ENCODE measurements at places on chromosomes 7 and 10.

GRCh38 chr7:1193593-1194424 lies 33.8 kb upstream of the ZFAND2A start:
- peak; percentile 18 for DNase-seq

- no peak for DNase-seq
Measured at GRCh38 chr10:62907470-62908212, 91.5 kb upstream of the EGR2 start.

GRCh38 chr10:69232736-69233480 lies 12.8 kb downstream of the HKDC1 start:
- peak; percentile 58 for DNase-seq

- peak; percentile 62 for DNase-seq
Measured at GRCh38 chr10:91758303-91759146, 39.7 kb upstream of the TNKS2 start.

DNA sequence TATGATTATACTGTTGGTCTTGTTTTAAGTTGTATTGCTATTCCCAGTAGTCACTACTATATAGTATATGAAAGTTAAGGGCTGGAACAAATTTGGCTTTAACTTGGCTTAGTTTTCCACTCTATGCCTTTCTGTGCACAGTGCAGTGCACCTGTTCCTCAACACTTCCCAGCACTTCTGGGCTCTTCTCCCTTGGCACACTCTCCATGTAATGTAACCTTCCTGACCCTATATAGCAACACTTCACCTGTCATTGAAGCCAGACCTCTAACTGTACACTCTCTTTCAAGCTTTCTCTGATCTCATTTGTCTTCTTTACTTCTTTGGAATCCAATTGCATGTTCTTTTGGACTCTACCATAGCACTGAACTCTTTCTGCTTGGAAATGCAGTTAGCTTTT lies 83.9 kb upstream of the SMIM30 start:
- DNase-seq: no peak

- DNase-seq: no peak
Measured at GRCh38 chr10:16938952-16939351, 121.7 kb upstream of the RSU1 start.

GRCh38 chr7:100090527-100091410 lies 2.0 kb downstream of the COPS6 start:
- DNase-seq: no peak

DNA sequence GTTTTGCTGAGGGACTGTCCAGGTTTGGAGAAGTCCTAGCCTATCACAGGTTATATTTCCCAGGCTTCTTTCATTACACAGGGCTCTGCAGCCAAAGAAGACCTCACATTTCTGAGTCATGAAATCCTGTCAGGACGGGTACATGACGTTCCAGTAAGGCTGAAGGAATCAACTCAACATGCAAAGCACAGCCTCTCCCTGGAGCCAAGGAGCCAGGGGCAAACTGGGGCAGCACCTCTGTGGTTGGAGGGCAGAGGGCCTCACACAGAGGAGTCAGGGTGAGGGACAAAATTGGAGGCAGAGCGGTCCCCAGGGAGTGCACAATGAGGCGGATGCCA lies 116.3 kb upstream of the GDF10 start:
- no peak for DNase-seq

DNA sequence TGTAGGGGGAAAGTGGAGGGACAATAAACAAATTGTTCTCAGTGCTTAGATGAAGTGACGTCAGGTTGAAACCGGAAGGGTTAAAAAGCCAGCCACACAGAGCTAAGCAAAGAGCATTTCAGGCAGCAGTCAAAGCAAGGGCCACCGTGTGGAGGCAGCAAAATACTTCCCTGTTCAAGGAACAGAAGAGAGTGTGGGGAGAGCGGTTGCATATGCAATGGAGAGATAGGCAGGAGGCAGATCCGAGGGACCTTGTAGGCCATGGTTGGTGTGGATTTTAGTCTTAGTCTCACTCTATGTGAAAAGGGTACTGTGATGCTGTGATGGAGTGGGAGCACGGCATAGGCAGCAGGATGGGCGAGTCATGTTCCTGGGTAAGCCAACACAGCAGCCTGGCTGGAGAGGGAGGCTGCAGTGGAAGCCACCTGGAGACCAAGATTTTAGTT lies 3.8 kb upstream of the STN1 start:
- no peak for DNase-seq

DNA sequence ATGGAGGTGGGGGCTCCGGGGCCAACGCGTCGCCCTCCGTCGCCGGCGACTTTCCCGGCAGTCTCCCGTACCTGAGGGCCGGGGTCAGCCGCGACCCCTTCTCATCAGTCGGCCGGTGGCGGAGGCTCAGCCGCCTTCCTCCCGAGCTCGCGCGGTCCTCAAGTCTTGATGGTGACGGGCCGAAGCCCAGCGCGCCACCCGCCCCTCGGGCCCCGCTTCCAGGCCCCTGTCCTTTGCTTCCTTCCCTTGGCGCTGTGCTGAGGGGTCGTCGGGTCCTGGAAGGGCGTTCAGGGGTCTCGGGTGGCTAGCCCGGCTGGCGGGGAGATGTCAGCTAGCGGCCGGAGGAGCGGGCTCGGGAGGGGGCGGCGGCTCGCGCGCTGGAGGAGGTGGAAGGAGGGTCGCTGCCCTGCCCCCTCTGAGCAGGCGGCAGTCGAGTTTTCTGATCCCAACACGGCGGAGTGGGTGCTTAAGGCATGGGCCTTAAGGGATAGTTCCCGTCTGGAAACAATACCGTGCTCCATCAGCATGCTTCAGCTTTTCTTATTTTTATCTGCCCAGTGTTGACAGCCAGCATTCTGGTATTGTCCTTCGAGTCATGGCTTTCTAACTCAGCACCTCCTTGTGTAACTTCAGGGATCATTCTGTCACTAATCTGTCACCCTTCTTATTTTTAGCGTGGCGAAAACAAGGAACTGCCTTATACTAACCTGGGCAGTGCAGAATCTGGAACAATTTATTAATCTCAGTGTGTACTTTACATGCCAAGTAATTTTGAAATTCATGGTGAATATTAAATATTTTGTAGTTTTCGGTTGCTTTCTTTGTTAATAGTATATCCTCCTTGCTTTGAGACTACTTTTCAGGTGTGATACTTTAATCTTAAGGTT lies 748 bp downstream of the PHTF2 start:
- no peak for DNase-seq

DNA sequence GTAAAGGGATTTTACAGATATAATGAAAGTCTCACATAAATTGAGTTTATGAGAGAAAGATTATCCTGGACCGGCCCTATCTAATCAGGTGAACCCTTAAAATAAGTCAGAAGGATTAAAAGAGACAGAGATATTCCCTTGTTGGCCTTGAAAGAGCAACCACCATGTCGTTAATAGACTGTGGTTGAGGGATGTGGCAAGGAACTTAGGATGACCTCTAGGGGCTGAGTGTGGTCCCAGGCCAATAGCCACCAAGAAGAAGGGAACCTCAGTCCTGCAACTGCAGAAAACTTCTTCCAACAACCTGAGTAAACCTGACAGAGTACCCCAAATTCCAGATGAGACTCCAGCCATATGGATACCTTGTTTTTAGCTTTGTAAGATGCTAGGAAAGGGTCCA lies 121.5 kb downstream of the POLR1F start:
- DNase-seq: no peak

DNA sequence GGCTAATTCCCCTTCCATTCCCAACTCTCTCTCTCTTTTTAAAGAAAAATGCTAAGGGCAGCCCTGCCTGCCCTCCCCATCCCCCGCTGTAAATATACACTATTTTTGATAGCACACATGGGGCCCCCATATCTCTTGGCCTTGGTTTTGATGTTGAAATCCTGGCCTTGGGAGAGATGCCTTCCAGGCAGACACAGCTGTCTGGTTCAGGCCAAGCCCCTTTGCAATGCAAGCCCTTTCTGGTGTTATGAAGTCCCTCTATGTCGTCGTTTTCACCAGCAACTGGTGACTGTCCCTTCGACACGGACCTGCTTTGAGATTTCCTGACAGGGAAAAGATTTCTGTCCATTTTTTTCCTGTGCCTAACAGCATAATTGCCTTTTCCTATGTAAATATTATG lies 3.0 kb downstream of the ADRA2A start:
- DNase-seq: no peak

GRCh38 chr7:22849172-22849571 lies 26.5 kb upstream of the TOMM7 start:
- no peak for DNase-seq

GRCh38 chr7:105675934-105676371 lies 94.7 kb upstream of the EFCAB10 start:
- DNase-seq: peak; percentile 72

GRCh38 chr7:15837306-15837950 lies 150.9 kb upstream of the MEOX2 start:
- DNase-seq: no peak

DNA sequence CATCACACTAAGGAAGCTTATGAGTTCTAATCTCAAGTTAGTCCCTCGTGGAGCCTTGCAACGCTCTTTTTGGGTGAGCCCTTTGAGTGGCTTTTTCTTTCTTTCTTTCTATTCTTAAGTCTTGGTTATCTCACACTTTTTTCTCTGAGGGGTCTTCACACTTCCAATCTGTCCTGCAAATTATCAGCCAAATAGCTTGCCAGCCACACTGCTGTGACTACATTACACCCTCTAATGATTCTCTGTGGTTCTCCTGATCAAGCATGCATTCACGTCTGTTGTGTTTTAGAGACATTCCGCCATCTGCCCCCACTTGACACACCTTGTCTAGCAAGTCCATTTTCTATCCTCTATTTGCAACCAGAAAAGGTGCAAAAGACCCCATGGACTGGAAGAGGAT lies 340.2 kb downstream of the THSD7A start:
- DNase-seq: no peak

DNA sequence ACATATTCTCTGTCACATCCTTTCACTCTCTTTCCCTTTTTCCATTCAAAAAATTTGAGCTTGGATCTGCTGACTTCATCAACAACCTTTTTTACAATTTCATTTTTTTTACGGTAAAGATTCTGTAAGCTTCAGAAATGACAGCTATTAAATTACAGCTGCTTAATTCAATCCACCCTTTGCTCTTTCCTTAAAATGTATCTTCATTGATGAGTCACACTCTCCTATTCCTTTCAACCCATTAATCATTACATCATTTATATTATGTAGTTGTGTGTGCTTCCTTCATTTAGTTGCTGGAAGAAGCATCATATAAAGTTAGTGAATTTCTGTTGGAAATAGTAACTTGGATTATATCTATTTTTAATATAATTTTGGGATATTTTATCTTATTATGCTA lies 67.1 kb upstream of the MAGI2 start:
- no peak for DNase-seq

DNA sequence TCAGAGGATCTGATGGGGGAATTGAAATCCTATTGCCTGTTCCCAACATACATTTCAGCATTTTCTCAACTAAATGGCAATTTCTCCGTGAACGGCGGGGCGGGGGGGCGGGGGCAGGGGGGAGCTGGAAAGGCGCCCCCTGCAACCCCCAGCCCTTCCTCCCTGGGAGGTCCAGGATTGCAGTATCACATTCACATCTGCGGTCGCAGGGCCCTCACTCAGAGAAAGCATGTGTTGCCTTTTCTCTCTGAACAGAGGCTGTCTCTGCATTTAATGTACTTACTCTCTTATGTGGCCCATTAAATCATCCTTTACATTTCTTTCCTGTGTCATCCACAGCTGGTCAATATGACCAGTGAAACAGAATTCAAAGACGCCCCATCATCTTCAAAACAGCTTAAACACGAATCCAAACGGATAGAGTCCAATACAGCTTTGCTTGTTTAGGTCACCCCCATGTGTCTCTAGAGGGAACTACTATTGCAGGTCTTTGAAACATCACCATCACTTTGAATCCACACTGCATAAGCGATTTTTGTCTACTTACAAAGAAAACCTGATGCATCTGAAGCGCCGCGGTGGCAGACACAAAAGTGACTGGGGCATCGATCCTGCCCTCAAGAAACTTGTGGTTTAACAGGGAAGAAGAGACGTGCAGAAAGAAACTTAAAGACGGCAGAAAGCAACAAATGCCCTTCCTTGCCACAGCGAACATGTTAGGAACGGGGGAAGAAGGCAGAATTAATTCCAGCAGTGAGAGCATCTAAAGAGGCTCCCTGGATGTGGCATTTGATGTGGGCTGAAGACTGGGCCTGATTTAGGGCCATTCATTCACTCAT lies 17.0 kb upstream of the ECHDC3 start:
- DNase-seq: peak; percentile 16

DNA sequence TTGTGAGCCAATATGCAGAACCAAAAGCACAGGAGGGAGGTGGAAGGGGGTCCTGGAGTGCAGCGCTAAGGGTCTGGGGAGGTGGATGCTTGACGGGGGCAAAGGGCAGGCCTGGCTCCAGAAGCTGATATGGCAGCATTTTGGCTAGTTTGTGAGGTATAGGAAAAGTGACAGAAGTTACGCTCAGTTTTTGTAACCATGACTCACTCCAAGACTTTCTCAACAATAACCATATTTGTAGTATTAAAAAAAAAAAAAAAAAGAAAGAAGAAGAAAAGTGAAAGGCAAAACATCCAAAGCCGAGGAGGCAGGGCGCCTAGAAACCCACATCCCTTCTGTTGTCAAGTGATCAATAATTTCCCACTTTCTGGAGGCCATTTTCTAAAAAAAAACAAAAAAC lies 92.3 kb downstream of the RNF216 start:
- peak; percentile 69 for DNase-seq

GRCh38 chr7:45461026-45461425 lies 113.1 kb upstream of the ADCY1 start:
- no peak for DNase-seq

DNA sequence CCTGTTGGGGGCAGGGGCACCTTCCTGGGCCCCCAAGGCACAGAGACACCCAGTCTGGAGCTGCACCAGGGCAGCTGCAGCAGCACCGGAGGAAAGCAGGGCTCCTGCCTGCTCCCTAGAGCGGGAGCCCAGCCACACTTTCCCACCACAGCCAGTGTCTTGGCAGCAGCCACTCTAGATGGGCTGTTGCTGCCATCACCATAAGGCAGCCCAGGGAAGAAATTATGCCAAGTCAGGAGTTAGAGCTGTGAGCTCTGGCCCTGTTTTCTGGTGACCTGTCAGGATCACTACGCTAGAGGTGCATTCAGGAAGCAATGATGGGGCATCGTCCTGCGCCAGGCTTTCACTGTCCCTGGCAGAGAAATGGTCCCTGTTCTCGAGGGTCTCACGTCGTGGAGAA lies 38.0 kb upstream of the ZNRF2 start:
- DNase-seq: no peak

GRCh38 chr7:286266-286665 lies 3.7 kb upstream of the FOXL3 start:
- DNase-seq: no peak

GRCh38 chr10:127990846-127991542 lies 84.1 kb downstream of the PTPRE start:
- DNase-seq: peak; percentile 69

DNA sequence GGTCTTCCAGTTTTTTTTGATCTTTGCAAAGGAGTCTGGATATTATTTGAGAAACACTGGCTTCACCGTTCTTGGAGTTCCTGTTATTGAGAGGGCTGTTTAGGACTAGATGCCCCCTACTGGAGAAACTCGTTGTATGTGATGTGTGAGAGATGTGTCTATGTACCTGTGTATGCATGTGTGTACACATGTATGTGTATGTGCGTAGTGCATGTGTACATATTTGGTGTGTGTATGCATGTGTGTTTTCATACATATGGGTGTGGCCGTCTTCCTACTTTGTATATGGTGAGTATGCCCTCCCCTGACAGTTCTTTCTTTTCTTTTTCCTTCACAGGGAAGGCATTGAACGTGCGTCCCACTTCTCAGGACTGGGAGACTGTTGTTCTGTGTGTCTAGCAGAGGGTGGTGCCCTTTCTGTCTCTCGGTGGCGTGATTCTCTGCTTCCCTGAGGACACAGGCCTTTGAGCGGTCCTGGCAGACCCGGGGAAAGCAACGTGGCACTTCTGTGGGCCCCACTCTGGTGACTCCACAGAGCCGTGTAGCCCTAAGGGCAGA lies 3.0 kb upstream of the CALHM3 start:
- peak; percentile 73 for DNase-seq

Data from CD4-positive, alpha-beta T cell treated with Interleukin-15 for 4 hours (primary cell).